Activated T-cell treated with anti-CD3 and anti-CD28 coated beads, Interleukin-2, amount 50 U/mL, for 72 hours (primary cell): ENCODE measurements at places on chromosomes 5 and 9.

- no peak for DNase-seq
Observed at GRCh38 chr9:89524963-89525362, 27.1 kb upstream of the SEMA4D start.

DNA sequence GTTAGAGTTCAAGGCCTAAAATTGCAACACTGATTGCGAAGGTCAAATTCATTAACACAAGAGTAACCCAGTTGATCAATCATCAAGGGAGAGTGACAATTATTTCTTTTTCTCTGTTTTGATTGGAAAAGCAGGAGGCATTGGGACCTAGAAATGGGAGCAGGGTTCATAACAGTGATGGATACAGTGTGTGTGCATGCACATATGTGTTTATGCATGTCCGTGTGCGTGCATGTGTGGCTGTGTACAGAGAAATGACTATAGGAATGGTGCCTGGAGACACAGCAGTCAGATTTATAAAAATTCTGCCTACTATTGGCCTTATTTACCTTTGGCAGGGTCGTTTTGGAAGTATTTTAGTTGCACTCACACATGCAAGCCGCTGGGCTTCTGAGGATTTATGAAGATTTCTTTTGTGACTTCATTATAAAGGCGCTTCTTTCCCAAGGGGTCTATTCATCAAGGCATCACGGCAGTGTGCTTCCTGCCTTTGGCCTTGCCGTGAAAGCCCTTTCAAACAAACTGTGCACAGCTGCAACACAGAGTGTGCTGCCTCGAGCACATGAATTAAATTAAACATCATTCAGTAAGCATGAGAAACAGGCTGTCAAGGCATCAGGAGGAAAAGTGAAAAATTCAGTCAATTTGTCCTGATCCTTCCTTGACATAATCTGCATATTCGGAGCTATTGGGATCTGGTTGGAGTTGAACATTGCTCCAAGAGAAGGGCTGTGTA, 122.8 kb upstream of the PUM3 start:
- DNase-seq: no peak

DNA sequence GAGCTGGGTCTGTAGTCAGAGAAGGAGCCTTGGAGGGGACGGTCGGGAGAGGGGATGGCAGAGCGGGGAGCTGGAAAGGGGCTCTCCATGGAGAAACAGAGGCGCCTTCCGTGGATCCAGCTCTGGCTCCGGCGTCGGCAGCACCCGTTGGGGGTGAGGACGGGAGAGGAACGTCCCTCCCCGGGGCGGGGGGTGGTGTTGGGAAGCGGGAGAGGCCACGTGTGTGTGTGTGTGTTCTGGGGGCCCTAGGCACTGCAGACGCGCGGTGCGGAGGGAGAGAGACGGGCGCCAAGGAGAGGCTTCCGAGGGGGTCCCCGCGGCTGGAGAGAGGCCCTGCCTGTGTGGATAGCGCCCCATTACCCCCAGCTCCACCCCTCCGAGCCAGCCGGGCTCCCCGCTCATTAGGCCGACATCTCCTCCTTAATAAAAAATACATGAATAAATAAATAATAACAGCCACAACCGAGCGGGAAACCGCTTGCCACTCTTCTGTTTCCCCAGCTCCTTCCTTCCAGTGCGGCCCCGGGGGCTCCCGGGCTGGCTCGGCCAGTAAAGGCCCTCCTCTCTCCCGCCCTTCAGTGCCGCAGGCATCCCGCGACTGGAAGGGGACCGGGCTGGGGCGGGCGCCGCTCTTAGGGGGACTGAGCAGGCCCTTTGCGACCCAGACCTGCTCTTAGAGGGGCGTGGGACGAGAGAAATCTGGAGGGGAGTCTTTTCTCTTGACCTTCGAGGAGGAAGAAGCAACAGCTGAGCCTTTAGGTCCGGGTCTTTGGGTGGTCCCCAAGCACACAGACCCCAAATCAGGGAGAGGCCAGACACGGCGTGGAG, 71.3 kb upstream of the ARAP3 start:
- no peak for DNase-seq

GRCh38 chr5:68418201-68418600, 202.6 kb downstream of the PIK3R1 start:
- DNase-seq: no peak

- peak; percentile 74 for DNase-seq
Observed at GRCh38 chr9:96009690-96010472, 134.4 kb downstream of the ERCC6L2 start.
